ENCODE measurements at places on chromosomes 1 and 21.

- no peak for DNase-seq
Measured at GRCh38 chr1:67446893-67447292, 16.7 kb upstream of the SERBP1 start.

DNA sequence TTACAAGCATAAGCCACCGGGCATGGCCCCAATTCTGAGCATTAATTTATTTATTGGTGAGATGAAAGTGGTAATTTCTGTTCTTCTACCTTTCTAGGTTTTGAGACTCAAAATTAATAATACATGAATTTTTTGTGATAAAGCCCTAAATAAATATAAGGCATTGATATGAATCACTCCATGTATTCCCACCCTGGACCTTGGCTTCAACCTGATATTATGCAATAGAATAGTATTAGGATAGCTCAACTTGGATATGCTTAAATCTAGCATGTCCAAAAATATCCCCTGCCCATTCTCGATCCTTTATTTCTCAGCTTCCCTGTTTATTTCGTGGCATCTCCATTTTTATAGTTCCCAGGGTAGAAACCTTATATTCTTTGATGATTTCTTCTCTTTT lies 2.5 kb downstream of the AGL start:
- DNase-seq: no peak

DNA sequence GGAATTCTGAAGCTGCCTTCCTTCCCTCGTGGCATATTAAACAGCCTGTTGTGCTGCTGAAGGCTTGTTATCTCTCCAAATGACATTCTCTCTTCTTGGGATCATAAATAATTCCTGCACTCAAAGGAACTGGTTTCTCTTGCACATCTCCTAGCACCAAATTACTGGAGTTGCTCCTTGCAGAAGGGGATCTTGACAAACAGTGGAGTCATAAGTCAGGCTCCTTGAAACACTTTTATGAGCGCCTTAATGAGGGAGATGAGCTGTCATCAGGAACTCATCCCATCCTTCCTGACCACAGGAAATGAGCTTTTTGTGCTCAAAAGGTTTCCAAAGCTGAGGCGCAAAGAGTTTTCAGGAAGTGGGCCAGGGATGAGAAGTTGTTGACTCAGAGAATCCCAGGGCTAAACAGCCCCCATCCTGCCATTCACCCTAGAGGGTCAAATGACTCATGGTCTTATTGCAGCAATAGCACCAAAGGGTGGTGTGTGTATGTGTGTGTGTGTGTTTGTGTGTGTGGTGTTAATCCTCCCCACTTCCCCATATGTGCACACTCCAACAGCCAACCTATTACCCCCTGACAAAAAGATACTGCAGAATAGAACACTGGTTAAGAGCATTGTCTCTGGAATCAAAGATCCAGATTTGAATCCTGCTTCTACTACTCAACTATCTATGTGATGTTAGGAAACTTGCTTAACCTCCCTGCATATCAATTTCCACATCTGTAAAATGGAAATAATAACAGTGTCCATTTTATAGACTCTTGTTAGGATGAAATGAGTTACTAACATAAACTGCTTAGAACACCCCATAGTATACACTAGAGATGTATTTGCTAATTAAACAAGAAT lies 2.8 kb upstream of the PHC2 start:
- DNase-seq: no peak

GRCh38 chr1:55057956-55058298 lies 18.6 kb downstream of the PCSK9 start:
- DNase-seq: no peak

DNA sequence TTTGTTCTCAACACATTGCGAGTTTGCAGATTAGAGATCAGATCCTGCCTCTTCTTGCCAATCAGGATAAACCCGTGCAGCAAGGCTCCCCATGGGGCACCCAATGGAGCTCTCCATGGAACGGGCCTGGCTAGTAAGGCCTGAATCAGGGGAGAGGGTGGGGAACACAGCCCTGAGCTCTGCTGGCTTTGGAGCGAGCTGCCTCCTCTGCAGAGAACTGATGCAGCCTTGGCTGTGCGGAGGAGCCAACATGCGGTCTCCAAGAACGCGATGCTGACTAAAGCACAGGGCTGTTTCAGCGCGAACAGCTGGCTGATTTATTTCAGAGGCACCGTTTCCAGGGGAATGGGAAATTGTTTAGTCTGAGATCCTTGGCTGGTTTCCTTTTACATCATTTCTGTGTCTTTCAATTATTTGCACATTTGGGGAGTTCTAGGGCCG lies 139.7 kb downstream of the TSEN15 start:
- no peak for DNase-seq

DNA sequence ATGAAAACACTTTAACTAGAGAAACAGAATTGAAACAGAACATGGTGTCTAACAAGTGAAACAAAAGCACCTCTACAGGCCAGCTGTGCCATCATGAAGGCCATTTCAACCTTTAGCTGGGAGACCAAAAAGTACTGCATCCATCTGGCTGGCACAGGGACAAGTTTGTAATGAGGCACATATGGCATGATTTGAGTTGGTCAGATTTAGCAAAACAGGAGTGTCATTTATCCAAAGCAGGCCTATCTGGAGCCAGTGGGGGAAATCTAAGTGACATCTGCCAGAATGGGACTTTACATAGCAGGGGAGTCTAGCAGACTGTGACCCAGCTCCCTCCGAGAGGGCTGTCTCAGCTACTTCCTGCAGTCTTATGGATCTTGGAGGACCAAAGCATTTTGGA lies 51.9 kb downstream of the DNTTIP2 start:
- DNase-seq: no peak

DNA sequence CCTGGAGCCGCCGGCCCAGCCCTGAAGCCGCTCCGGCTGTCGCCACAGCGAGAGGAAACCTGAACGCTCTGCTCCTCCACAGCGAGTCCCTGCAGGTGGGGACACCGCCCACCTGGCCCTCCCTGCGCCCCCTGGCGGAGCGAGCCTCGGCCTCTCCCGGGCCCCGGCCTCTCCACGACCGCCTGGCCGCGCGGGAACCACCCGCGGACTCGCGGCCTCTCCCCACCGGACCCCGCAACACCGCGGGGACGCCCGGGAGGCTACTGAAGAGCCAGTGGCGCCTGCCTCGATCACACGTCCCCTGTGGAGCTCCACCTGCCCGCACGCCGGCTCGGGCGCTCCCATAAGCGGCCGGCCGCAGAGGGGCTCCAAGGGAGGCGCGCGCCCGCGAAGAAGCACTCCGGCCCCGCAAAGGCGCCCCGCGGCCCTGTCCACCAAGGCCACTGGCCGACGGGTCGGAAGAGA lies 109.6 kb downstream of the KCNN3 start:
- no peak for DNase-seq

DNA sequence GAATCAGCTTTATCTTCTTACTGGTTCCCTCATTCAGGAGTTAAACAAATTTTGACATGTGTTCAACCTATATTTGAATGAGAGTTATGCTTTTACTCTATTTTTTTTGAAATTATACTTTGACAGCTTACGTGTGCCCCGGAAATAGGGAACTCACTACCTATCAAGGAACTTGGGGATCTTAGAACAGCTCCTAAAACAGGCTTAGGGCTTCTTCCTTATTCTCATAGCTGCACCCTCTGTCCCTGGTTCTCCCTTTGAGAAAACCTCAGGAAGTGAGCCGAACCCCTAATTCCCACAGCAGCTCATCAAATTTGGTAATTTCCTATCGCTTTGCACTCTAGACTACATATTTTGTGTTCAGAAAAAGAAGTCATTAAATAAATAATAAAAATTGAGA lies 81.2 kb upstream of the RUNX3 start:
- DNase-seq: no peak

DNA sequence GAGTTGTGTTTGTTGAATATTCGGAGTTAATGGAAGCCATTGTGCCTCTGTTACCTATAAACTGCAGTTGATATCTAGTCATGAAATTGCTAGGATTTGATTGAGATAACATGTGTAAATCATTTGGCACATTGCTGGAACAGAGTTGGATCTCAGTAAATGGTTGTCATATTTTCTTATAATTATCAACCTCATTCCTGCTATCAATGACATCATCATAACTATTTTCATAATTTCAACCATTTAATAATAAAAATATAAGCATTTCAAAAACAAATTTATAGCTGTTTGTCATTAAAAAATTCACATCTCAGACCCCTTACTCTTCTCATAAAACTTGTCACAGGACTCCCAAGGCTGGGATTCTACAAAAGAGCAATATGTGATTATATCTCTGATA lies 133.4 kb downstream of the PTGER3 start:
- no peak for DNase-seq

GRCh38 chr1:212967801-212968200 lies 17.5 kb downstream of the VASH2 start:
- DNase-seq: peak; percentile 12

DNA sequence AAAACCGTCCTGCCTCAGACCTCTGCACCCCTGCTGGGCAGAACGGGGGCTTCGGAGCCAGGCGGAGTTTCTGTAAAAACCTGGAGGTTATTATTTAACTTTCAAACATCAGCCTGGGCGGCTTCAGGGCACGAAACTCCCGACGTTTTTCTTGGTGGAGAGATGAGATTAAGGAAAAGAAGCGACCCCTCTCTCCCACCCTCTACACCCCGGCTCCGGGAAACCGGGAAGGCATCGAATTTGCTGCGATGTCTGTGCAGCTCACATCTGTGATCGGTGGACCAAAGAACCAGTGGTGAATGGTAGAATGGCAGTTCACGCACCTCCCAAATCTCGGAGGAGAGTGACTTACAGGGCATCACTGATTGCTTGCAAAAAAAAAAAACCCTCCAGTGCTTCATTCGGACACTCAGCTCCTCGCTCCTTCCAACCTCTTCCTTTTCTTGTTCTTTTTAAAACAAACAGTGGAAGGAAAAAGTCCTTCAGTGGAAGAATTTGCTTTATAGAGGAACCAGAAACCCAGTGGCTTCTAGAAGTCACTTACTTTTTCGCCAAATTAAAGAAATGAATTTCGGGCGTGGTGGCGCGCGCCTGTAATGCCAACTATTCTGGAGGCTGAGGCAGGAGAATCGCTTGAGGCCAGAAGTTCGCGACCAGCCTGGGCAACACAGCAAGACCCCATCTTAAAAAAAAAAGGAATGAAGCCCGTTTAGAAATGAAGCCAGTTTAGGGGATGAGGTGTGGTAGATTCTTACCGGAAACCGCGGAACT lies 884 bp downstream of the PHACTR4 start:
- peak; percentile 34 for DNase-seq

GRCh38 chr1:9289711-9290485 lies 2.8 kb upstream of the SPSB1 start:
- no peak for DNase-seq

GRCh38 chr21:38795475-38795874 lies 10.3 kb upstream of the ETS2 start:
- DNase-seq: no peak

- peak; percentile 89 for DNase-seq
Measured at GRCh38 chr1:205284420-205285144, 37.0 kb downstream of the NUAK2 start.

GRCh38 chr21:16312321-16312720 lies 582.5 kb downstream of the USP25 start:
- no peak for DNase-seq

DNA sequence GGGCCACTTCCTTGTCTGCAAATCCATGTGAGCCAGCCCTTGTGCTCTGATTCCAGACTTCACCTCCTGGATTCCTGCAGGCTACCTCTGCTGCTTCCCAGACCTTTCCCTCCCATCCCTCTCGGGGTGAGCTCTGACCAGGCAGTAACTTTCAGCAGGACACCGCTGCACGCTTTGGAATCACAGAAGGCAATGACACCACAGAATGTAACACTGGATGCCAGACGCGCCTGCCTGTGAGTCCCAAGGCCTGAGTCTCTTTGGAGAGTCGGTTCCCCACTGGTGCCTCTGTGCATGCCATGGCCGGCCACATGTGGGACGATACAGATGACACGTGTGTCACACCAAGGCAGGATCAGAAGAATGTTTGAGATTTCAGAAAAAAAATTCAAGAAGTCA lies 89.7 kb upstream of the ERRFI1 start:
- DNase-seq: no peak

DNA sequence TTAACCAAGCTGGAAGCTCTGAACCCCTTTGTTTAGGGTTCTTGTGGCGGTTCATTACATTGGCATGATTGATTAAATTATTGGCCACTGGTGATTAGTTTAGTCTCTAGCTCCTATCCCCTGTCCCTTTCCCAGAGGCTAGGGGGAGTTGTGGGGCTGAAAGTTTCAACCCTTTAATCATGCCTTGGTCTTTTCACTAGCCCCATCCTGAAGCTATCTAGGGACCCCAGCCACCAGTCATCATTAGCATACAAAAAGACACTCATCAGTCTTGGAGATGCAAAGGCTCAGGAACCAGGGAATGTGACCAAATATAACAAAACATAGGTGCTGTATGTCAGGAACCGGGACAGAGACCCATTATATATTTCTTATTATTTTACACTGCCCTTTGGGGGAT lies 34.7 kb upstream of the SNX27 start:
- DNase-seq: no peak

DNA sequence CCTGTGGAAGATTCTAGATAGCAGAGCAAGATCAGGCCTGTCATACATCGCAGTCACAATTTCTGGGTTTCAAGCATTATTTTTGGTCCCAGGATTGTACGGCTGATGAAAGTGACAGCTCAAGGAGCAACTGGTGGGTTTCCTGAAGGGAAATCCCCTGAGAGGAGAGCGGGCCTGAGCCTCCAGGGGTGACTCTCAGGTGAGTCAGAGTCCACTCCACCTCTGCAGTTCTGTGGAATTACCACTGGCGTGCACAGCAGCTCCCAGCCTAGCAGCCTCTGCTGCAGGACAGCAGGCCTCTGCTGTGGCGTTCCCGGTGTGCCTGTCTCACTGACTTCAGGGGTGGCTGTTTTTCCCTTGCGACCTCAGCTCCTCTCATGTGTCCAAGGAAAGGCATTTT lies 24.4 kb downstream of the SLC66A1 start:
- DNase-seq: no peak

DNA sequence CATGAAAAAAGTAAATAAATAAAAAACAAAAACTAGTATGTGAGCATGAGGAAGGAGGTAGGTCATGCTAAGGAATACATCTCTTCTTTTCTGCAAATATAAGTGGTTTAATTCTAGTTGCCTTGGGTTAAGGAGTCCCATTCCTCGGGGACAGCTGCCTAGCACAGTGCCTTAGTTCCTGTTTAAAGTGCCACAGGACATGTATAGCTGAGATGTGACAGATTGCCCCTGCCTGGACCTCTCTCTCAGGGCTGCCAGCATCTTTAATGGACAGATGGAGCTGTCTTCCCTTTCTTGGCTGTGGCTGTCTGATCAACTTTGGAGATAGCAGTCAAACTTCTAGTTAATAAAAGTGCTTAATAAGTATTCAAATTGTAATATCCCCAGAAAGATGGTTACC lies 50.0 kb downstream of the TSEN15 start:
- no peak for DNase-seq
